ENCODE measurements at places on chromosomes 2 and 18. TPM values are rescaled to one million over a fixed set of nuclear protein-coding genes. Genes with fewer than 3 reads are reported as not detected.

Gene BOLA3
- 19.4 TPM for polyA plus RNA-seq

Gene VSNL1
- polyA plus RNA-seq: 4.4 TPM

Gene ALPI
- polyA plus RNA-seq: 0.06 TPM

Gene TSPYL6
- polyA plus RNA-seq: 0.29 TPM

Gene KIF1A
- polyA plus RNA-seq: 7.4 TPM

Gene TTN
- 1.1 TPM for polyA plus RNA-seq

GRCh38 chr2:190714958-190715357 lies 66.1 kb downstream of the NAB1 start:
- no peak for DNase-seq

DNA sequence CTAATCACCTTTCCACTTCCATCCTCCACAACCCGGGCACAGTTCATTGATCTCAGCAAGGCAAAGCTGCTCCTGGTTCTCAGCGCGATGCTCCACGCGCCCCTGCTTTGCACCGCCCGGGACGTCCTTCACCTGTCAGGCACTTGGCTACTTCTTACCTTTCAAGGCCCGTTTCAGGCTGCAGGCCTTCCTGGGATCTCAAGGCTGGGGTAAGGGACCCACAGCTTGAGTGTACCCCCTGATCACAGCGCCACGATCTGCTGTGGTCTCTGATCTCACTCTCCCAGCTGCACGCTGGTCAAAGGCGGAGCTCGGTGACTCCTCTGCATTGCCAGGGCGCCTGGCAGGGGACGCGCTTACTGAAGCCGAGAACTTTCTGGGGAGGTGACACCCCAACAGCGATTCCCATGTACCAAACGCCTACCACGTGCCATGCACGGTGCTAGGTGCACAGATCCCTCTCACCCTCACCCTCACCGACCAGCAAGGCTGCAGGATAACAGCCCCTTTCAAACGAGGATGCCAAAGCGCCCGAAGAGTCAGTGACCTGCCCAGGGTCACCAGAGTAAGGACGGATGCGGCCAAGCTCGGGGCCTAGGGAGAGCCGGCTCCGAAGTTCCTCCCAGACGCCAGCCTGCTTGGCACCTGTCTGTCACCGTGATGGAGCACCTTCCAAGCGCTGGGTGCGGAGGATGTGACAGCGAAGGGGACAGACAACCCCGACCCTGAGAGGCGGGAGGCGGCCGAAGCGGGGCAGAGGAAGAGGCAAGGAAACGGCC lies 818 bp downstream of the ITGB1BP1 start:
- no peak for DNase-seq

DNA sequence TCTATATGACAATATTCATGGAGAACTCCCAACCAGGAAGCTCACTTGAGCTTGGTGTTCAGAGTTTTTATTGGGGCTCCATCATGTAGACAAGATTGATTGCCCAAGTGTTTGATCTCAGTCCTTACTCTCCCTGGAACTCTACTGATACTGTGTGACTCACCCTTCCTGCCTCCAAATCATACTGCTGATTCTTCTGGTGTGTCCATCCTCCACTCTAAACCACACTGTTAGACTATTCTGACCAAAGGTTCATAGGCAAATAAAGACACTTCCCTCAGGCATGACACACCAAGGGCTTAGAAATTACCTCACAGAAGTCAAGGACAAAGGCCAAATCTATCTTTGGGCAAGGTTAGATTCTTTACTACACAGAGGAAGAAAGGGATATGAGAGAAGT lies 107.9 kb upstream of the CDH20 start:
- DNase-seq: no peak

DNA sequence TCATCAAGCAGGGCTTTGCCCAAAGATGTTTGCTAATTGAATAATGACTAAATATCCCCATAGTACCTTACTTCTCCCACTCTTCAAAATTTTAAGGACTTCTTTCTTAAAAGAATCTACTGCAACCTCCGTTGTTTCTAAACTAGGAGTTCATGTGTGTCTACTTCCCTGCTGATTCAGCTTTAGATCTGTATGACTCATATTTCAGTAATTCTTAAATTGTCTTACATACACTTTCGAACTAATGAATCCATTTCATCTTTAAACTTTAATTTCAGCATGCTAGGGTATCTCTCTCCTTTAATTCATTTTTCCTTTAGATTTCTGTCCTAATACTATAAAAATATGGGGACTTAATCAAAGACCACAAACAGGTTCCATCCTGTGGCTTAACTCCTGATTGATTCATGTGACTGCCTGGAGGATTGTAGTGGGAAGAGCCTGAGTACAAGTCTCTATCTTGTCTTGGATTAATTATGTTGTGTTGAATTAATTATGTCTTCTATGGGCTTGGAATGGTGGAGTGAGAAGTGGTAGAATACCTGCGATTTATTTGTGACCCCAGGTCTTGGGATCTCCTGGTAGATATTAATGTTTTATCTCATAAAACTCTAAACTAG lies 24.9 kb upstream of the COL5A2 start:
- DNase-seq: no peak

DNA sequence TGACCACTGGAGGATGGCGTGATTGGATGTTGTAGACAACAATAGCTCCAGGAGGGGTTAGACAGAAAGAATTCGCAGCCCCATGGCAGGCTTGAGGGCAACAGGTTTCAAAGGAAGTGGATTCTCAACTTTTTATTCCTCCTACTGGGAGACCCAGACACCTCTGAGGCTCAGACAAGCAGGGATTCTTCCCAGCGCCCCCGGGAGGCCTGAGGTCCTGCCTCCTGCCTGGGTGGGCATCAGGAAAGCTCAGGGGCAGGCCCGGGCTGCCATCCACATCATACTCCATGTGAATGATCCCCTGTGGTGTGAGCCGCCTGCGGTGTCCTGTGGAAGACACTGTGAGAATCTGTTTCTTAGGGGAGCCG lies 203.5 kb downstream of the CYP26B1 start:
- DNase-seq: no peak

GRCh38 chr2:161987311-161987710 lies 86.7 kb downstream of the DPP4 start:
- DNase-seq: no peak

DNA sequence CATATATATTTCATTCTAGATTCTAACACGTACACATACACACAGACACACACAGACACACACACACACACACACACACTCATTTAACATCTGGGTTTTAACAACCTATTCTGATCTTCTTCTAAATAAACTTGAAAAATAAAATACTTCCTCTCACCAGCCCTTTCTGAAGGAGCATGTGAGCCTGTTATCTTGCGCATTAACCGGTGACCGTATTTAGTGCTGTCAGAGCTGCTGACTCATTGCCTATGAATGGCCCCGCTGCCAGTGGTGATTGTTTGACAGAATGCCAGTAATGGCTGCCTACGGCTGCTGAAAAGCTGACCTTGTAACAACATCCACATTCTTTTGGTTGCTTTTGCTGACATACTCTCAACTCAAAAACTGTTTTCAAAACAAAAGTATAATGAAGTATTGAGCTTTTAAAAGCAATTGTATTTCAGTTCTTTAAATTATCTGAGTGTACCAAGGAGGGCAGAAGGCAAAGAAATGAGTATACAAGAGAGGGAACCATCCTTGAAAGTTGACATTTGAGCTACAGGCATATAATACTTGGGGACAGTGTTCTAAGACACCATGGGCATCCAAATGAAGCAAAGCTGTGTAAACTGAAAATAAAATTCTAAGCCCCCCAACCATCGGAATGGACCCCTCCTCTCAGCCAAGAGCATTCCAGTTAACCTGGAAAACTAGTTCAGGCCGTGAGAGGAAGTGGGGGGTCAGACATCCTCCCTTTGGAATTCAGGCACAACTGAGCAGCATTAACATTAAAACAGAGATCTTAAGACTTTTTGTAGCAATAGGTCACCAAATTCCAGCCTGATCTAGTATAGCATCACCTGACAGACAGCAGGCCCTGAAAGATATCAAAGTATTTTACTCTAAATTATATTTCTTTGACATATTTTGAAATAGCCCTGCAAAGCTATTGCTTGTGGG lies 50.2 kb upstream of the DTNA start:
- peak; percentile 48 for DNase-seq

DNA sequence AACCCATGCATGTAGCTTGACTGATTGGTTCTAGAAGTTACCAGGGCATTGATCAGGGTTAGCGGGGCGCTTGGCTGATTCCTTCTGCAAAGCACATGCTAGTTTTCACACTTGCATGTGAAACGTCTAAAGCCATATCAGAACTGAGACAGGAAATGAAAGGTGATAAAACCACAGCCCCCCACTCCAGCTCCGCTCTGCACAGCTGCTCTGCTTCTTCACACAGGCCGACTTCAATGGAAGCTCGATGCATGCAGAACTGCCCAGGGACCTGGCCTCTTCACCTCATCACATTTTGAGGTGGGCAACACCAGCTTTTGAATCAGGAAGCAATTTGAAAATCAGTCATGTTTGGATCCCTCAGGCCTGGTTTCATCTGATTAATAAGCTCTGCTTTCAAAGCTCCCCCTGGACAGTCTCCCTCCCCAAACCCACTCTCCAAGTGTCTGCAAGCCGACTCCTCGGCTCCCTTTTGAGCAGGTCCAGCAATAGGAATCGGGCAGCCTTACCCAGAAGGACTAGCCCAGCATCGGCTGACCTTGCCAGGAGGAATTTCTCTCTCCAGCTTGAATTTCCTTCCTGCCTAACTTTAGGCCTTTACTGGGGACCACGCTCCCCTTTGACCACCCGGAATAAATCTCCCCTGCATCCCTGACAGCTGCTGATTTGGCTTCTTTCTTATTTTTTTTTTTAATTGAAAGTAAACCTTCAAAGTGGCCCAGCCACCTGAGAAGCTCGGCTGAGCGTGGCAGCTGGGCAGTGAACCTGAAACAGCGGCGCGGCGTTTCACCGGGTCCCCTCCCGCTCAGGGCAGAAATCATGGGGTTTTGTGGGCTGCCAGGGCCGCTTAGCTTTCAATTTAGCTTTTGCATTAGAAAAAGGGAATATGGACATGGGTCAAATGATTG lies 31.7 kb downstream of the HRH4 start:
- DNase-seq: peak; percentile 48

GRCh38 chr2:82391386-82391785 lies 2067.7 kb downstream of the SUCLG1 start:
- no peak for DNase-seq

- DNase-seq: no peak
Observed at GRCh38 chr18:11847811-11848210, 3.4 kb upstream of the CHMP1B start.

- no peak for DNase-seq
Observed at GRCh38 chr2:85439986-85440385, 21.5 kb downstream of the SH2D6 start.

GRCh38 chr2:59654710-59655109 lies 898.7 kb downstream of the BCL11A start:
- DNase-seq: no peak

GRCh38 chr2:98465456-98466226 lies 21.0 kb downstream of the INPP4A start:
- peak; percentile 33 for DNase-seq
